Fibroblast of gingiva (primary cell): ENCODE measurements at places on chromosomes 2 and 18.

DNA sequence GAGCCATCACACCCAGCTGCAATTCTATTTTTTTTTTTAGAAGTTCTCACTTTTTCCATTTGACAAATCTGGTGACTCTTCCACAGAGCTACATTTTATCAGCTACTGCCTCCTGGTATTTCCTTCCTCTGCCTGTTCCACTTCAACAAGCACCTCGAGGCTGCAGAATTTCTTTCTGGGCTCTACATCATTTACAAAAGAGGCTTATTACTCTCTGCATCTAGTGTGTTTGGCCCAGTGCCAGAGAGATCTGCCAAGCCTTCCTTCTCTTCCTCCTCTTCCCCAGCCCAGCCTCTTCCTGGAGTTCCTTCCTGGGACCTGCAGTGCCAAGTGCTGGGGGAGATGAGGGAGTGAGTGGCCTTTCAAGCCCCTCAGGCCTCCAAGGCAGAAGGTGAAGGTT lies 119.6 kb upstream of the ITGA6 start:
- DNase-seq = no peak

DNA sequence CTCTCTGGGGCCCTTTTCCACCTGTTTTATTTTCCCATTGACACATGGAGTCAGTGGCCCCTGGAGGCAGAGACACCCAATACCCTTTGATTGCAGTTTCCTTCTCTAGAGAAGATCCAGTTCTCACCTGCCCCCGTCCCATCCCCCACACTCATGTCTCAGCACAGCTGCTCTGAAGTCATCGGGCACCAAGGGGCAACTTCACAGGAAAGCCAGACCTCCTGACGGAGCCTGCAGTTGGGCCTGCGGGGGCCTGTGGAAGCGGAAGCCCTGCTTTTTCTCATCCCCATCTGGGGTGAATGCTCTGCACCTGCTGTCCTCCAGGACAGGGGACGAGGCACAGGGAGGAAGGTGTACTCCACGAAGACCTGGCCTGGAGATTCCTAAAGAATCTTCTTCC lies 308.3 kb upstream of the EPAS1 start:
- DNase-seq = no peak

- no peak for DNase-seq
These were observed 235.1 kb downstream of the AGAP1 start for GRCh38 chr2:235728800-235729556.

- no peak for DNase-seq
These were observed 750.6 kb upstream of the SALL3 start for GRCh38 chr18:78228974-78229373.

GRCh38 chr18:68229351-68229750 lies 485.6 kb downstream of the TMX3 start:
- no peak for DNase-seq

DNA sequence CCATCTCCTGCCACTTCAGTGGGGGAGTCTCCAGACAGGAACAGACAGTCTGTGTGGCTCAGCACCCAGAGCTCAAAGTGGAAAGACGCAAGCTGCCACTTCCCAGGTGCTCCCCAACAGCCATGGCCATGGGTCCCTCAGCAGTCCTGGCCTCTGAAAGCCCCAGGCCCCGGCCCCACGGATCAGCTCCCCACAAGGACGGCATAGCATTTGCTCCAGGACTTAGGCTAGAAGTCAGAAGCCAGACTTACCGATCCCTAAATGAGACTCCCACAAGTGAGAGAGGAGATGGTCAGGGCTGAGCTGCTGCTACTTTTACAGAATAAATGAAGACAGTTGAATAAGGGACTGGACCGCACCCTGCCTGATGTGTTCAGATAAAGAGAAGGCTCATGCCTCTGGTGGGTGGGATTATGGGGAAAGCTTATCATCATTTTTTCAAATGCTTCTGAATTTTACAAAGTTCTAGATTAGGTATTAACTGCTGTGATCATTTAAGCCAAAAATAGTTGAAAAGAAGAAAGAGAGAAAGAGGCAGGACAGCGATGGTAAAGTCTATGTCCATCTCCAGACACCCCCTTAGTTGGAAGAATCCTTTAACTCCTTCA lies 50.5 kb downstream of the ADD2 start:
- no peak for DNase-seq

DNA sequence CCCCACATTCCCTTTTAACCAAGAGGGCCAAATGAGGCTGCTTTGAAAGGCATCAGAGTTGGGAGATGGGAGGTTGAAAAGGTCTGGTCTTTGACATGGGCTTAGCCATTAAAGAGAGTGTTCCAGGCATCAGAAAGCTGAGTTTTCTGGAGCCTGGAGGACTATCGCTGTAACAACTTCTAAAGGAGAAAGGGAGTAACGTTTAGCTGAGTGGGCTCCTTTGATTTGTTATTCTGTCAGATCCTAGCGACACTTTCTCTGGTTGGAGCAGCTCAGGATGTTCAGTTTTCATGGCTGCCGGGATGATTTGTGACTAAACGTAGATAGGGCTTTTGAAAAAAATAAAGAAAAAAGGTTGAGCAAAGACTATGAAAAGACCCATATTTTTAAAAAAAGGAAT lies 346.6 kb downstream of the THSD7B start:
- DNase-seq = no peak

GRCh38 chr2:134493797-134494196 lies 225.0 kb downstream of the TMEM163 start:
- no peak for DNase-seq
